Anterior cingulate cortex (tissue), 58 donors: ENCODE measurements at places on chromosomes 11 and 22.

DNA sequence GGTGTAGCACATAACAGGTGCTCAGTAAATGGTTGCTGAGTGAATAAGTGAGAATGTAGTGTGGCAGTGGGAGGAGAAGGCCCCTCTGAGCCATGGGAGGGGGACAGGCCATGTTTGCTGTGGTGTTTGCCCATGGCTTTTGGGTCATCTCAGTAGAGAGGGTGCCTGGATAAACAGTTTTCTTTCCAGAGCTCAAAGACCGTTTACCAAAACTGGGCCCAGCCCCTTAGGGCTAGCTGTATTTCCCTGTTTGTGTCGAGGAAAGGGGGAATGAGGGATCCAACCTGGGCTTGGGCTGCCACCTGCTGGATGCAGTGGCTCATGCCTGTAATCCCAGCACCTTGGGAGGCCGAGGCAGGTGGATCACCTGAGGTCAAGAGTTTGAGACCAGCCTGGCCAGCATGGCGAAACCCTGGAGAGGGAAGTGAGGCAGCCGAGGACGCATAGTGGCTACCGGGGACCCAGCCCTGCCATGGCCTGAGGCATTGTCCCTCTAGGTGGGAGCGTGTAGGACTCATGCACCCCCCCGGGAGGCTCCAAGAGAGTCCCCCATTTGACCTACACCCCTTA is 8.7 kb upstream of the LTO1 start:
- no peak for DNase-seq

- peak; percentile 83 for DNase-seq
Observed at GRCh38 chr11:72831521-72832300, 17.5 kb downstream of the ATG16L2 start.

DNA sequence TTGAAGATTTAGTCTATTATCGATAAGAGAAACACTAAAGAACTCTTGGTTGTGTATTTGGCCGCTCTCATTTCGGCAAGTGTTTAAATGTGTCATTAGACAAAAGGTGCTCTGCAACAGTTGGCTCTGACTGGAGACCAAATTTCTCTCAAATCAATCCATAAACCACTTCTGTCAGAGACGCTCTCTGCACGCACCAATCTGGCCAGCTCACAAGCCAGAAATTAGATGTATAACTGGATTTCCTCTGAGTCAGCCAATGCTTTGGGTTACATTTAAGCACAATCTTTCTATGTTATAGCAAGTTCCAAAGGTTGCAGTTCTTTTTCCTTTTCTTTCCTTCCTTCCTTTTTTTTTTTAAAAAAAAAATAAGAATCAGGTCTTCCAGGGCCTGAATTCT is 17.6 kb upstream of the PARVA start:
- DNase-seq = no peak

- DNase-seq = no peak
Observed at GRCh38 chr11:12524865-12525264, 147.5 kb downstream of the PARVA start.
